ENCODE measurements at places on chromosomes 11 and 22.

GRCh38 chr11:12246147-12246546 lies 131.2 kb upstream of the PARVA start:
- no peak for DNase-seq

GRCh38 chr11:16979703-16980622 lies 34.3 kb downstream of the PLEKHA7 start:
- no peak for DNase-seq

DNA sequence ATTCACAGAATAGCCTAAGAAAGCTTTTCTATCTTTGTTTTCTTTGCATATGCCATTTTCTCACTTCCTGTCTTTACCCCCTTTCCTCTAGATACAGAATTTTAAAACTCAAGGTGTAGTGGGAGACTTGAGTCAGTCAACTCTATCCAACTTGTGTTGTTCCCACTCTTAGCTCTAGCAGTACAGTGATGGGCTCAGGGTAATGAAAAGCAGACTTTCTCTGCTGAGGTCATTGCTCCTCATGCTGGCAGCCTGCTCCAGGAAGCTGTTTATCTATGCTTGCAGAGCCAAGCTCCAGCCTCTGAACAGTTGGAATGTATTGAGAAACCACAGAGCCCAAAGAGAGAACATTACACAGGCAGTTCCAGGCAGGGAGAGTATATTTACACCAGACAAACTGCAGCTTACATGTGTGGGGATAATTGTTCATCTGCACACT lies 68.1 kb downstream of the CSTPP1 start:
- no peak for DNase-seq

- DNase-seq, result no peak
Measured at GRCh38 chr11:119723243-119723951, 5.6 kb downstream of the NECTIN1 start.

DNA sequence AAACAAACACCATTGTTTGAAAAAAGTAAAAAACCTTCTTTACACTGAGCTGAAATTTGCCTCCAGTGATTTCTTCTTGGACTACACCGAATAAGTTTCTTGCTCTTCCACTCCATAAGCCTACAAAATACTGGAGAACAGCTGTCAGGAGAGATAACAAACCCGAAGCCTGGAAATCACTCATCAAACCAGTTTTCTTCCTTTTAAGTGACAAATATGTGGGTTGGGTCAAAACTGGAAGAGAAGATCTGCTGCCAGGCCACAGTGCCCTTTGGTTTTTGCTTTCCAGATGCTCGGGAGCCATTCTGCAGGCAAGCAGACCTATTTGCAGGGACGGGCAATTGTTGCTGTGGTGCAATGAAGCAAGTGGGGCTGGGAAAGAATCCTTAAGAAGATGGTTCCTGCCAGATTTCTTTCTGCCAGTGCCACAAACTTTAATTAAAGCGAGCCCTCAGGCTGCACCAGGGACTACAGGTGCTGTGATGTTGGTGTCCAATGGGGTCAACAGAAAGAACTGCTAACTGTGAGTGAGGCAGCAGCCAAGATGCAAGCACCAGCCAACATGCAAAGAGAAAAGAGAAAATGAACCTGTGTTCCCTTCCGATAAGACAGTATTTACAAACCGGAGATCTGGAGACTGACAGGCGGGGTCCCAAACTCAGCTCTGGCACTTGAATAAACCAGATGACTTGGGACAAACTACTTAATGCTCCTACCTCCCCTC lies 44.8 kb upstream of the SMCO4 start:
- no peak for DNase-seq

DNA sequence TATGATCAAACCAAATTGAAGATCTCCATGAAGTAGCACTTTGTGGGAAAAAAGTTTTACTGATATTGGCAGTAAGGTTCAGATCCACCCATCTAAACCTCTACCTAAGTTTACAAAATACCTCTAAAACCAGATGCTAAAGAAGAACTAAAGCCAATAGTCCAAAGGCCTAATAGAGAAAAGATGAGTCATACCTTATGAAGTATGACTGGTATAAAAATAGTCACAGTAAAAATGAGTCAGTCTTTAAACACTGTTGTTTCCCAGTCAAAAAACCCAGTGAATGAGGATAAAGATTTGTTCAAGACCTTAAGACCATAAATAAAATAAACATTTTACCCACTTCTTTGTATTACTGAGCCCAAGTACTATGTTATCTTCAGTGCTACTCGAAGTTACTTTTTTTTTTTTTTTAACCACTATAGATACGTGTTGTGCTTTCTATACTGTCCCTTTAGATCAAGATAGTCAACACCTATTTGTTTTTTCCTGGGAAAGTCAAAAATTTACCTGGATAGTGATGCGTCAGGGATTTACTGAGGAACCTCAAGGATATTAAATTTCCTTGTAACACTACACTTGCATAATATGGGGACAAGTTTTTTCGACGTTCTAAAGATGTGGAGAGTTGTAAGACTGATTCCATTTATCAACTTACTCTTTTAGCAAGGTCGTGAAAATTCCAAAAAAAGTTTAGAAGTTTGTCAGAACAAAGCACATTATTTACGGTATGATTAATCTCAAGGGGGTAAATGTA lies 87.3 kb downstream of the CCDC73 start:
- no peak for DNase-seq

DNA sequence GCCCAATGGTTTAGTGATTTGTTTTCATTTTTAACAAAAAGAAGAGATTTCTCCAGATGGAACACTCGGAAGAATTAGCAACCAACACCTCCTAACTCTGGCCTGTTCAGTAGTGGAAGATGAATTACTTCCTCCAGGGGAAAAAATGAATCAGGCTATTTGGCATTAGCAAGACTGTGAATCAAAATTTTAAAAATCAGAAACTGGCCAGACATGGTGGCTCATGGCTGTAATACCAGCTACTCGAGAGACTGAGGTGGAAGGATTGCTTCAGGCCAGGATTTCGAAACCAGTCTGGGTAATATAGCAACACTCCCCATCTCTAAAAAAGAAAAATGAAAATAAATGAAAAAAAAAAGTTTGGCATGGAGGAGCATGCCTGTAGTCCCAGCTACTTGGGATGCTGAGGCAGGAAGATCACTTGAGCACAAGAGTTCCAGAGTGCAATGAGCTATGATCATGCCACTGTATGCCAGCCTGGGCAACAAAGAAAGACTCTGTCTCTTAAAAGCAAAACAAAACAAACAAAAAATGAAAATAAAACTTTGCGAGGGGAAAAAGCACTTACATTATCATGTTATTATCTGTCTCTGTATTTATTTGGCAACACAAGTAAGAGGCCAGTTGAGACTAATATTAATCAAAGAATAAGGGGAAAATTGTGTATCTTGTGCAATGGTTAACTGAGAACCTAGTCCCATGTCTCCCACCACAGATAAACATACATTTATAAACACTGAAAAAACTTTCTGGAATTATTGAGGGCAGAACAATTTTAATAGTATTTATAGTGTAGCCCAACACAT lies 796.3 kb upstream of the ANO3 start:
- DNase-seq, result no peak

DNA sequence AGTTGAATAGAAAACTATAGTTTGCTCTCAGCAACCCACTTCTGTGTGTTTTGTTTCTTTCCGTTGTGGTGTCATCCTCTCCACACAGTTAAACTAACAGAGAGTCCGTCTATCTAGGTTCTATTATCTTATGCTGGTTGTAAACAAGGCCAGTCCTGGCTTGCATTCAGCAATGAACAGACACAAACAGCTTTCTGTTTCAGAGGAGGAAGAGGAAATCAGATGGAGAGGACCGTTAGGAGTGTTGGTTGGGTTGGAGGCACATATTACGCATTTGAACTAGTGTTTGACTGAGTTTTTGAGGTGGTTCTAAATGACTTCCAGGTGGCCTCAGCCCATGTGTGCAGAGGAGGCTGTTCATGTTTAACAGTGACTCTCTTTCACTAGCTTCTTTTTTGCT lies 129.5 kb upstream of the SORL1-AS1 start:
- no peak for DNase-seq
